Ecto neural progenitor cell (in vitro differentiated cells): ENCODE measurements at places on chromosomes 11 and 22.

GRCh38 chr22:35605851-35606481 lies 11.2 kb downstream of the MB start:
- DNase-seq = no peak

GRCh38 chr11:80519596-80520506 lies 1079.0 kb upstream of the TENM4 start:
- no peak for DNase-seq

- DNase-seq = no peak
Observed at GRCh38 chr11:12182676-12183541, 72.5 kb downstream of the MICAL2 start.

DNA sequence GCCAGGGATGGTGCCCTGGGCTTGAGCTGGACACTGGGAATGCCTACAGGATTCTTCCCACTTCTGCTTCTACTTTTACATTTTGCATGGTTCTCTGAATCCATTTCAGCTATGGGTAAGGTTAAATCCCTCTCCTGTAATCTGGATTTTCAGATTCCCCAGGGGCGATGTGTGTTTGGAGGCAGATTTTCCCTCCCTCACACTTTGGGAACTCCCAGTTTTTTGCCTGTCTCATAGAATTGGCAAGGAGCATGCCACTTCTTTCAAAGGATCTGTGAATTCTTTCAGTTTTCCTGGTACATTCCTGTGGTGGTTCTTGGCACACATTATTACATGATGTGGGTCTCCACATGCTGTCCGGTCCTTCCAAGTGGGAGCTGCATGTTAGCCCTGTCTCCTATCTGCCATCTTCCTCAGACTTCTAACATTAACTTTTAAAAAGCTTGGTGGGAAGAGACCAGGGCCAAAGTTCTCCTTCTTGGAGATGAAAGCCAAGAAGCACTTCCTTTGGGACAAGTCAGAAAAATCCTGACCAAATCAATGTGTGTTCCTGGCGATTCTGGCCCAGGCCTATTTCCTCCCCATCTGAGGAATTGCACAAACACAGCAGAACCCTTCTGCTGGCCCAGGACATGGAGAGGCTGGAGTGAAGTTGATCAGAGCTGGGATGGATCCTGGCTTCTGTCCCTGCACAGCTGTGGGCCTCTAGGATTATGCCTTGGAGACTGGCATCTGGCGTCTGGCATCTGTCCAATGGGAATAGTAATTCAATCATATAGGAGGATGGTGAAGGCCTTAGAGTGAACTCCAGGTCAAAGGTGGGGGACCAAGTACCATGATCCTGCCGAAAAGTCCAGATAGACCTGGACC lies 5.4 kb upstream of the APOL2 start:
- DNase-seq = no peak

- DNase-seq = no peak
Observed at GRCh38 chr11:46845440-46845739, 690 bp downstream of the CKAP5 start.

GRCh38 chr22:27088026-27088425 lies 430.6 kb downstream of the MIAT start:
- DNase-seq = no peak

DNA sequence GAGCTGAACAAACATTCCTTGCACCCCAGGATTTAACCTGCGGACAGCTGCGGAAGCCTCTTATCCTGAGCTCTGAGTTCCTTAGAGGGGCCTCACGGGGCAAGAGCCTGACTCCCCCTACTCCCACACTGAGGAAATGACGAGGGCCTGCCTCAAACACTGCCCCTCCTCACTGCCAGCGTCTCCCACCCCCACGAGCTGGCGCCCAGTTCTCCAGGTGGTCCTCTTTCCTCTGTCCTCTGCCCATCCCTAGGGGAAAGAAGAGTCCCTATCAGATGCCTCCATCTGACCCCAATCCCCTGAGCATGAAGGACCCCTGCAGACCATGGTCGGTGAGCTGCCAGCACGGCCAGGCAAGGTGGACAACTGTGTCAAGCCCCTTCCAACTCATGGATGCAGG lies 14.3 kb downstream of the CHST1 start:
- no peak for DNase-seq

DNA sequence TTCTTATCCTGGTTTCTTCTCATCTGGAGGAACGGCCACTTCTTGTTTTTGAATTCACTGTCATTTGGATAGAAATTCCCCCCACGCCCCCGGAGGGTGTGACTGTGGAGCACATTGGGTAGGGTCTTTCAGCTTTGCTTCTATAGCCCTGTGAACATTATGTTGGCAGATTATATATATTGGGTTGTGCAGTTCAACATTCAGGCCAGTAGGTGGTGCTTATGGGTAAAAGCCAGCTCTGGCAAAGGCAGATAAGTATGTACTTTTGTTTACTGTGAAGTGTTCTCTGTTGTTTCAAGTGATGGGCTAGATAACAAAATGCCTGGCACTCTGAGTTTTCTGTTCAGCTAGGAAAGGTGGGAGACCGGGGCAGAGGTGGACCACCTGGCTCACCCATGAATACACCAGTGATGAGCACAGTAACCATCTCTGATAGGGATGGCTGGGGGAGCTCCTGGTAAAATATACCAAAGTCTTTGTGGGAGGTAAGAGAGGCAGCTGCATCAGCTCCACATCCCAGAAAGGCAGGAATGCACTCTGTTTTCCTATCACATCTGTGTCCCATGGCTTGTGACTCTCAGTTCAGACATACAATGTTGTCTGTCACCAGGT lies 1348.2 kb upstream of the RAG2 start:
- no peak for DNase-seq

GRCh38 chr22:22767876-22768602 lies 119.6 kb upstream of the IGLL5 start:
- DNase-seq = peak; percentile 47

DNA sequence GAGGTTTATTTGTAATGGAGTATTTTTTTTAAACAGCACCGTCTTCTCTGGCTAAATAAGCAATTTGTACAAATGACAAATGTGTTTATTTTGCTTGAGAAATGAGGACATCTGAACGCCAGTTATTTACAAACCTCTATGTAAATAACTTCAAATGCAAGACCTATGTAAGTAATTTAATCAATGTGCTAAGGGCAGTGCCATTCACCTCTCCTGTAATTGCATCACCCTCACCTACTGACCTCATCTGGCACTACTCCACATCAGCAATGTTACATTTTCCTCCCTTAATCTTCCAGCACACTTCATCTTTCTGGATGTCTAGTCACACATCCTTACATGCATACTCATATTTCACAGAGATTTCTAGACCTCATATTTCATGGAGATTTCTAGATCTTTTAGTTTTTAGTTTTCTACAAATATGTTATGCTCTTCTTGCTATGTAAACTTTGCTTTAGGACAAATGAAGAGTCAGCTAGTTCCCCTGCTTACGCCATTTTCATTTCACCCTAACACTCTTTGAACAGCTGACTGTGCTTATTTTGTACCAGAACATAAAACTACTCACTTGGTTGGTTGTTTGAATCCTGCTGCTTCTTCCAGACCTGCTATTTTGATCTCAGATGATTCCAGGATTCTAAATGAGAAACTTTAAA lies 238.6 kb downstream of the GRM5 start:
- no peak for DNase-seq

GRCh38 chr11:14409891-14410290 lies 50.9 kb upstream of the RRAS2 start:
- DNase-seq = no peak

DNA sequence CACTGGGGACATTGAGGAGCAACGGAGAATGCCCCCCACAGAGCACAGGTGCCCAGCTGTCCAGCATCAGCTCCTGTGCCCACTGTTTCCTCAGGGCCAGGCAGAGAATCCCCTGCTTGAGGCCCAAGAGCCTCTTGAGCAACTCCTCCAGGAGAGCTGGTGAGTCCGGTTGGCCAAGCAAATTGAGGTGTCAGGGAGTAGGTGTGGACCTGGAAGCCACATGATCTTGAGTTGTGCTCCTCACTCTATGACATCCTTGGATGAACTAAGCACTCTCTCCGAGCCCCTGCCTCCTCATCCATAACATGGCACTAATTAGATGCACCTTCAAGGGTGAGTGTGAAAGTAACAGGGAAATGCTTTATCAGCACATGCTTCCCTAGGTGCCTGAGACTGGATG lies 121.3 kb downstream of the DBX1 start:
- DNase-seq = no peak

DNA sequence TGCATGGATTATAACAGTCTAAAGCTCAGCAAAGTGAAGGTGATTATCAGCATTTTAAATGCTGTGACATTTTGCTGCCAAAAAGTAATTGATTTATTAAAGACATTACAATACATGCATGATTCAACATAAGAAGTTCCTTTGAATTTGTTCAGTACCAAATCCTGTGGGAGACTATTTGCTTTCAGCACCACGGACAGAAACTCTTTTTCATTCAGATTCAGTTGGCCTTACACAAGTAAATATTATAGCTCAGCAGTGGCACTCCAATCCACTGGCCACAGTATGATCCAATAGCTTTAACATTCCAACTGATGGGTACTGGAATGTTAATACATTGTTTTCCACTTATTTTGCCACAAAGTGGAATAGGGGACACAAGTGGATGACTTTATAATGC lies 806.7 kb downstream of the NTM start:
- DNase-seq = no peak

- peak; percentile 42 for DNase-seq
Observed at GRCh38 chr11:46279126-46280099, 2.0 kb downstream of the CREB3L1 start.

GRCh38 chr11:114482114-114482513 lies 42.8 kb downstream of the REXO2 start:
- no peak for DNase-seq

- no peak for DNase-seq
Observed at GRCh38 chr11:127632546-127632945, 632.0 kb upstream of the KIRREL3 start.

GRCh38 chr11:83540728-83541127 lies 254.6 kb upstream of the CCDC90B start:
- no peak for DNase-seq

- no peak for DNase-seq
Observed at GRCh38 chr11:3894128-3894731, 38.8 kb downstream of the STIM1 start.

GRCh38 chr11:48141475-48142122 lies 75.0 kb upstream of the OR4B1 start:
- DNase-seq = no peak

DNA sequence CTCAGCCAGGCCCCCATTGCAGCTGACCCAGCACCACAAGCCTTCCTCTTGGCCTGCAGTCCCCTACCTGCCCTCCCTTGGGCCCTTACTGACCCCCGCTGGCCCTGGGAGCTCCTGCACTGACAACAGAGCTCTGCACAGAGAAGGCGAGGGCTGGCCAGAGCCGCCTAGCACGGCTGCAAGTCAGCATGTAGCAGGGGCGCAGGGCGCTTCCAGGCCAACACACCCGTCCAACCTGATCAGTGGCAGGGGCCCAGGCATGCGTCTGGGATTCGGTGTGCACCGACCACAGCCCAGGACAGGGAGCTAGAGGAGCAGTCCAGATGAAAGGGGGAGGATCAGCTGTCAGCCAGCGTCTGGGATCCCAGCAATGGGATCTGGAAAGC lies 7.6 kb downstream of the WNT7B start:
- DNase-seq = peak; percentile 76

DNA sequence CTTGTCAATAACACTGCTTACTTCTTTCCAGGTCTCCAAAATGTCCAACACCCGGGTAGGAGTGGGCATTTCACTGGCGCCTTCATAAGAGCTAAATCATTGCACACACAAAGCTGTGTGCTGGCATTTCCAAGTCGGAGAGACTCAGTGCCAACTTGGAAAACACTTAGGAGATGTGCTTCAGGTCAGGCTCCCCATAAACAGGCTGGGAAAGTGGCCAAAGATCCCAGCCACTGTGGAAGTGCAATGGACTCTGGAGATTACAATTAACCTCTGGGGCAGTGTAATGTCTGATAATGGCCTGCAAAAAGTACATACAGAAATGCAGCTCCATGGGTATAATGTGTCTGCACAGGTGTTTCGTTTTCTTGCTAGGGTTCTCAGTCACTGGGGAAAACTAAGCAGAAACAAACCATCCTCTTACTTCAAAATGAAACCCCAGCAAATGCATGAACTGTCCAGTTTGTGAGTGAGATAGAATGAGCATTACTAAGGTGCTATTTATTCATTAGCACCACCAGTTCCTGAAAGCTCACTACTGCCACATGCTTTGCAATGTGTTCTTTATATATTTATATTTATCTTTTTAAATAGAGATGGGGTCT lies 79.0 kb downstream of the ABTB2 start:
- DNase-seq = no peak

GRCh38 chr11:116906479-116906878 lies 69.1 kb upstream of the APOA1 start:
- DNase-seq = no peak

- no peak for DNase-seq
Observed at GRCh38 chr11:126354631-126355323, 709 bp upstream of the ST3GAL4 start.

- DNase-seq = no peak
Observed at GRCh38 chr11:106683435-106683834, 334.8 kb downstream of the GUCY1A2 start.

- no peak for DNase-seq
Observed at GRCh38 chr22:38489561-38490145, 16.5 kb downstream of the DDX17 start.

DNA sequence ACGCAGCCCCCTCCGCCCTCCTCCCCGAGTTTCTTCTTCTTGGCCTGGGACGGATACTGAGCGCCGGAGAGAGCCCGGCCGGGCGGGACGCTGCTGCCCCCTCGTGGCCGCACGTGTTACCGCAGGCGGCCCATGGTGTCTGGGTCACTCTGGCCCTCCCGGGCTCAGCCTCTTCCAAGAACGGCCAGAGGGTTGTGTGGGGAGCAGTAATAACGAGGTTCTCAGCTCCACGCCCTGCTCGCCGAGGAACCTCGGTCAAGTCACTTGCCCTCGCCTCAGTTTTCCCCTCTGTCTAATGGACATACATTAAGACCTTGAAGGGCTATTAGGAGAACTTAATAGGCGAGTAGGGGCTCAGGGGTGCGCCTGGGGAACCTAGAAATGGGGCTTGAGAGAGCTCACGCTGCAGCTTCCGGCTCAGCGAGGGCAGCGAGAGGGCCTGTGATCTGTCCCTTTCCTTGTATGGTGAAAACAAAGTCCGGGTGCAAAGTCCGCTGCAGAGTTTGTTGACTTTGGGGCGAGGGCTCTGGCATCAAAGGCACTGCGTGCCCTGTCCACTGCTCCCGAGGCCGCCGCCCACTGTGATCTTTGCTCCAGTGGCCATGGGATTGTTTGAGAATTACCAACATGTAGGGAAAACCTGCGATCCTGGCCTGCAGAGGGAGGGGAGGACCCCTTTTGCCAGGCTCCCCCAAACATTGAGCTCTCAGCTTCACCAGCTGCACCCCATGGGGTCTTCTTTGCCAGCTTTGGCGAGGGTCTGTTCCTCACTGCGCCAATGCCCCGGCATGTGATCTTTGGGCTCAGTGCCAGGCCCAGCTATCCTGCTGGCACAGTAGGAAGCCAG lies 14.4 kb upstream of the LRP5 start:
- peak; percentile 90 for DNase-seq
